ENCODE measurements at places on chromosomes 13 and 19.
A peak's percentile ranks its signal among the peaks of the same experiment; 100 is the strongest.

- peak; percentile 80 for DNase-seq
These were observed 12.9 kb downstream of the TMEM143 start for GRCh38 chr19:48350856-48351255.

GRCh38 chr13:76329866-76330580 lies 556.2 kb downstream of the KCTD12 start:
- DNase-seq = no peak

GRCh38 chr13:61316647-61317046 lies 99.0 kb downstream of the PCDH20 start:
- no peak for DNase-seq

DNA sequence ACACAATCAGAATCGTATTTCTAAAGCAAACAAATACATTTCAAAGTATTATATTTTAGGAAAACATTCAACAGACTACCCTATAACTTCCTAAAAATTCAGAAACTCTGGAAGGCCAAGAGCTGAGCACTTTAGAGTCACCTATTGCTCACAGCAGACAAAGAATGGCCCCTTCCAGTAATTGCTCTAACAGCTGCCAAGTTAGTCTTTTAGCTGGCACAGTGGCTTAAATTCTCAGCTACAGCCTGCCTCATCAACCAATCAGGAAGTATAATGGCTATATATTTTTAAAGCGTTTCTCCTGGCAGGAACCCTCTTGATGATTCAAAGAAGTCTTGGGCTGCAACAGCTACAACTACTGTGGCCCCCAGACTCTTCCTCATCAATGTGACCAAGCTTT lies 14.9 kb upstream of the SLITRK5 start:
- DNase-seq = no peak

GRCh38 chr19:39144290-39145071 lies 18.9 kb downstream of the PAK4 start:
- DNase-seq = no peak

DNA sequence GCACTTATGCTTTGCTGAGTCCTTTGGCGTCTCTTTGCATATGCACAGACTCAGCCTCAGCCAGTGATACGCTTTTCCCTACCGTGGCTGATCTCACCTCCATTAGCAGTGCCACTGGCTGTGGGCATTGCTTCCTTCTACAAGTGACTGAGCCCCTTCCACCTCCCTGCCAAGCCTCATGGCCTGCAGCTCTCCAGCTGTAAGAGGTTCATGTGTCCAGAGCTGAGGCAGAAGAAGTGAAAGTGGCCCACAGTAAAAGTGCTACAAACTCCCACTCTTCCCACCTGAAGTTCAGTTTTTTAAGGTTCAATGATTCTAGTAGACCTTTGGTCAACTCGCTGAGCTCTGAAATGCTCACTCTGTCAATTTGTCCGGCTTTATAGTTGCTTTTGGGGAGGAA lies 44.7 kb downstream of the SMARCA4 start:
- no peak for DNase-seq

DNA sequence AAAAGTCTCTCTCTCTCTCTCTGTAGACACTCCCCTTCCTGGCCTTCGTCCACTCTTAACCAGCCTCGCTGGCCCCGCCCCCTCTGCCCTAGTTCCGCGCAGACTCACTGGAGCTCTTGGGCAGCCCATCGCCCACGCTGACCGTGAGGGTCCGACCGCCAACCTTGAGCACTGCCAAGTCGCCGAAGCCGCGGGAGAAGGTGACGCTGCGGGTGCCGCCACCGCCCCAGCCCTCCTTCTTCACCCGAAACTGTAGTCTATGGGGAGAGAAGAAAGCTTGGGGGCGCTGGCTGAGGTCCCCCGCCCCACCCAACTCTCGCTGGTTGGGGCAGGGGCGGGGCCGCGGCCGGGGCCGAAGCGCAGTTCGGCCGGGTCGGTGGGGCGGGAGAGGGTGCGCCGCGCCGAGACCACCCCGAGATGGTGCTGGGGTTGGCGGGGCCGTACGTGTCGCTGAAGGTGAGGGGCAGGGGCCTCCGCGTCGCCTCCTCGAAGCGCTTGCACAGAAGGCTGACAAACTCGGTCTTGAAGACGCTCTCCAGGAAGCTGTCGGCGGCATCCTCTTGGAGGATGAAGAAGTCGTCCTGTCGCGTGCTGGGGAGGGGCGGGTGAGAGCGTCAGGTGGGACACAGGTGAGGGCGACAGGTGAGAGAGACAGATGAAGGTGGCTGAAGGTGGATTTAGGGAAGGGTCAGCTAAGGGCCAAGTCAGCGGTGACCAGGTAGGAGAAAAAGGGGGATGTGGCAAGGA lies 12.6 kb upstream of the ZNF414 start:
- DNase-seq = peak; percentile 63

DNA sequence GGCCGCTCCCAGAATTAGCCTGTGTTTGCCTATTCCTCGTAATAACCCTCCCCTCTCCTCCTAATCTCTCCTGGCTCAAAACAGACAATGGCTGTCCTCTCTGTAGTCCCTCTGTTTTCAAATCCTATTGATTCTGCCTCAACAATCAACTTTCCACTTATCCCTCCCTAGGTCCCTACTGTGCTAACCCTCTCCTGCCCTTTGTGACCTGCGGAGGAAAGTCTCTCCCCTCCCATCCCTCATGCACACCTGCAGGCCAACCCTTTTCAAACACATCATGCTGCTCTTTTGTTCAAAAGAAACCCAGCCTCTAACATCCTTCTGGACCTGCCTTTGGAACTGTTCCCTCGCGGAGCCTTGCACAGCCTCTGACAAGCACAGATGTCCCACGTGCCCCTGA lies 37.3 kb downstream of the CILP2 start:
- no peak for DNase-seq

DNA sequence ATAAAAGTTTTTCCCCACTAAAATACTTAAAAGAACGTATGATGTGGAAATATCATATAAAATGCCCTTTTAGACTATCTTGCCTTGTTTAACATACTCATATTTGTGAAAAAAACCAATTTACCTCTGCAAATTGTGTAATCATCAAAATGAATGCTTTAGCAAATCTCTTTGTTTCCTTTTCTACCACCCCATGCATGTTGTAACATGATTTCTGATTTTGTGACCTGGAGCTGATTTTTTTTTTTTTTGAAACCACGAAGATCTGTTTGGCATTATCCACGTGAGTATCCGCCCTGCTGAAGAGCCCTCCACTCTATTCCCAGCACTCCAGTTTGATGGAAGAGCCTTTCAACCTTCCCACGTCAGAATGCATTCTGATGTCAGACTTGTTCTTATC lies 245.8 kb upstream of the NBEA start:
- DNase-seq = no peak

GRCh38 chr13:21834521-21834920 lies 163.6 kb downstream of the FGF9 start:
- no peak for DNase-seq

GRCh38 chr13:114119196-114119595 lies 13.2 kb downstream of the RASA3 start:
- no peak for DNase-seq

GRCh38 chr13:51823359-51823758 lies 19.4 kb upstream of the DHRS12 start:
- no peak for DNase-seq

GRCh38 chr19:2015608-2015950 lies at the start of gene BTBD2:
Gene BTBD2, minus strand, starts transcription at chr19:2015714. Its CDS starts 11 bp downstream, at chr19:2015703.
- DNase-seq = no peak

Measured in DMS 273 treated with DMSO at 0.1 percent for 48 hours (cell line).